CD4-positive, alpha-beta T cell (primary cell): ENCODE measurements at places on chromosomes 2 and 18. TPM values are rescaled to one million over a fixed set of nuclear protein-coding genes. Genes with fewer than 3 reads are reported as not detected.

DNA sequence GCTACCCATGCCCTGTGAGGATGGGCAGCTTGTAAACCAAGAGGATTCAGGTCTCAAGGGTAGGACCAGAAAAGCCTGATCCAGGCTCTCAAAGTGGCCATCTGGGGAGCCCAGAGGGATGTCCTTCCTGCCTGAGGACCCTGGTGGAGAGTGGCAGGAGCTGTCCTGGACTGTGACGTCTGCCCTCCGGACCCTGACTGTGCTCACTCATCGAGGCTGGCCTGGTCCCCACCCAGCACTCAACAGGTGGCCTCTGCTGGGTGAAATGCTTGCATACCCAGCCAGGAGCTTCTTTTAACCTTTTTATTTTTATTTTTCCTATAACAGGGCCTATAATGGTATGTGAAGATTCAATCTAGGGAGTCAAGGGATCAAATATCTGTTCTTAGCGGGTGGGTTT, 24.5 kb downstream of the CREG2 start:
- no peak overlapping the region for H3K27ac ChIP-seq
- DNase-seq, result no peak
- no peaks in the 10 kb centered on the region for H3K27me3 ChIP-seq
- H3K4me3 ChIP-seq, result no peak overlapping the region

DNA sequence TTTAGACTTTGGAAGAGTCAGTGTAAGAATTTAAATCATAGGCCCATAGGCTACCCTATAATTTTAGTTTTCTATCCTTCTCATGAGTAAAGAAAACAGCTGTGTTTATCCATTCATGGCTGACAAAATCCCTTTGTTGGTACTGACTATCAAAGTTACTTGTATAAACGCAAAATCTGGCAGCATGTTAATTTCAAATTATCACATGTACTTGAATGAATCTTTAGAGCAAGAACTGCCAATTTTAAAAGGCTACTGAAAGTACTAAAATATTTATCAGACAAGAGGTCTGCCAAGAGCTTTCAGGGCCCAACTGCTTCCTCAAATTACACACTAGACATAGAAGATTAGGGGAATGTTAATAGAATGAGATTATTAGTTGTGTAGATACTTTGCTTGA, 66.6 kb downstream of the MYL12B start:
- H3K27ac ChIP-seq, result no peak overlapping the region
- no peak overlapping the region for H3K4me3 ChIP-seq
- H3K4me1 ChIP-seq, result no peaks in the 10 kb centered on the region

GRCh38 chr18:8988260-8988871, 114.1 kb upstream of the NDUFV2 start:
- no peaks in the 10 kb centered on the region for H3K4me1 ChIP-seq
- no peak overlapping the region for H3K4me3 ChIP-seq
- no peaks in the 10 kb centered on the region for H3K36me3 ChIP-seq
- H3K27ac ChIP-seq, result no peak overlapping the region

GRCh38 chr2:239195318-239195871, 205.4 kb downstream of the HDAC4 start:
- H3K36me3 ChIP-seq, result peaks cover 31% of the 10 kb centered on the region
- no peaks in the 10 kb centered on the region for H3K27me3 ChIP-seq
- no peak for DNase-seq
- H3K4me3 ChIP-seq, result no peak overlapping the region
- no peak overlapping the region for H3K27ac ChIP-seq
- no peaks in the 10 kb centered on the region for H3K4me1 ChIP-seq

DNA sequence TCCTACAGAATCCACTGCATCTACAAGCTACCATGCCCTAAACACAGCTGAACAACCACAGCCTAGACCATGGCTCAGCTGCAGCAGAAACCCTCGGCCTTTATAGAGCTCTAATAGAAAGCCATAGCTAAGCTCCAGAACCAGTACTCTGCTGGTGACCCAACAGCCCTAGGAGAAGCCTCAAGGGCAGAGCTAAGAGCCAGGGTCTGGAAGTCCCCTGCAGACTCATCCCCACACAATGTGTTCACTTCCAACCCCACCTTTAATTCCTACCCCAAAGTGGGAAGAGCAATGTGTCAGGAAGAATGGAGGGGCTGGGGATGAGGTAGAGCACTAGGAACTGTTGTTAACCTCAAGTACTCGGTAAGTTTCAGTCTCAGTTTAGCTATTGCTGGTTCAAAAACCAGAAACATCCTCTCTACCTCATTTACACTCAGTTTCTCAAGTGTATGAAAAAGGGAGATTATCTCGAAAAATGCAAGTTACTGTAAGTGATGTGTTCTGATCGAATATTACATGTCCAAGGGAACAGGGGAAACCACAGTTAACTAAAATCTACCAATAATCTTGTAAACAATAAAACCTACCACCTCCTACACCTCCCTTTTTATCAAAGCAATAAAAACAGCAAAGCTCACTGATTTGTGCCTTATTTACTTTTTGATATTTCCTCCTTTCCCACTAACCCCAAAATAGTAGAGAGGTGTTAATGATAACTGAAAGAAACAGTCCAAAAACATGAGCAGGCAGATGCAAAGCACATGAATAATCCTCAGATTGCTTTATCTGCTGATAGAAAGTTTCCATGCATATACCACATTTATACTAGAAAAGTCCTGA, 36.2 kb downstream of the THADA start:
- no peaks in the 10 kb centered on the region for H3K27me3 ChIP-seq
- H3K4me3 ChIP-seq, result no peak overlapping the region
- no peak overlapping the region for H3K27ac ChIP-seq
- peaks cover 45% of the 10 kb centered on the region for H3K36me3 ChIP-seq
- H3K4me1 ChIP-seq, result peaks cover 8% of the 10 kb centered on the region

GRCh38 chr18:10424585-10425307, 29.7 kb upstream of the APCDD1 start:
- no peaks in the 10 kb centered on the region for H3K27me3 ChIP-seq
- H3K4me1 ChIP-seq, result no peaks in the 10 kb centered on the region

GRCh38 chr2:88764850-88765153, 73.3 kb downstream of the RPIA start:
- H3K27ac ChIP-seq, result no peak overlapping the region
- DNase-seq, result no peak
- no peaks in the 10 kb centered on the region for H3K36me3 ChIP-seq
- H3K27me3 ChIP-seq, result peaks cover 2% of the 10 kb centered on the region
- H3K4me1 ChIP-seq, result peaks cover 14% of the 10 kb centered on the region

The TUBA3D gene
- not detected for total RNA-seq

The PKDCC gene
- not detected for total RNA-seq

The NEU2 gene
- total RNA-seq, result not detected

The TBR1 gene
- total RNA-seq, result not detected

The C2orf66 gene
- total RNA-seq, result not detected

The GPR35 gene
- 7.1 TPM for total RNA-seq
